Stimulated activated CD8-positive, alpha-beta memory T cell treated with anti-CD3 and anti-CD28 coated beads, Interleukin-7, amount 100 ng/mL, for 1 hour (primary cell): ENCODE measurements at places on chromosomes 1 and 21.

DNA sequence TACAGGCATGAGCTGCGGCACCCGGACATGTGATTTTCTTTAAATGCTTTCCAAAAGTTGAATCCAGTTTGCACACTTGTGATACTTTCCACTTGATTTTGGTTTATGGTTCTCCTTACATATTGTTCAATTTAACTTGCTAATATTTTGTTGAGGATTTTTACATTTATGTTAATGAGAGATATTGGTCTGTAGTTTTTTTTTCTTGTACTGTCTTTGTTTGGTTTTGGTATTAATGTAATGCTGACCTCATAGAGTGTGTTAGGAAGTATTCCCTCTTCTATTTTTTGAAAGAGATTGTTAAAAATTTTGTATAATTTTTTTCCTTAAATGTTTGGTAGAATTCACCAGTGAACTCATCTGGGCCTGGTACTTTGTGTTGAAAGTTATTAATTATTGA, 34.6 kb upstream of the LPGAT1 start:
- DNase-seq, result no peak

GRCh38 chr1:58791106-58791505, 7.3 kb upstream of the JUN start:
- no peak for DNase-seq

DNA sequence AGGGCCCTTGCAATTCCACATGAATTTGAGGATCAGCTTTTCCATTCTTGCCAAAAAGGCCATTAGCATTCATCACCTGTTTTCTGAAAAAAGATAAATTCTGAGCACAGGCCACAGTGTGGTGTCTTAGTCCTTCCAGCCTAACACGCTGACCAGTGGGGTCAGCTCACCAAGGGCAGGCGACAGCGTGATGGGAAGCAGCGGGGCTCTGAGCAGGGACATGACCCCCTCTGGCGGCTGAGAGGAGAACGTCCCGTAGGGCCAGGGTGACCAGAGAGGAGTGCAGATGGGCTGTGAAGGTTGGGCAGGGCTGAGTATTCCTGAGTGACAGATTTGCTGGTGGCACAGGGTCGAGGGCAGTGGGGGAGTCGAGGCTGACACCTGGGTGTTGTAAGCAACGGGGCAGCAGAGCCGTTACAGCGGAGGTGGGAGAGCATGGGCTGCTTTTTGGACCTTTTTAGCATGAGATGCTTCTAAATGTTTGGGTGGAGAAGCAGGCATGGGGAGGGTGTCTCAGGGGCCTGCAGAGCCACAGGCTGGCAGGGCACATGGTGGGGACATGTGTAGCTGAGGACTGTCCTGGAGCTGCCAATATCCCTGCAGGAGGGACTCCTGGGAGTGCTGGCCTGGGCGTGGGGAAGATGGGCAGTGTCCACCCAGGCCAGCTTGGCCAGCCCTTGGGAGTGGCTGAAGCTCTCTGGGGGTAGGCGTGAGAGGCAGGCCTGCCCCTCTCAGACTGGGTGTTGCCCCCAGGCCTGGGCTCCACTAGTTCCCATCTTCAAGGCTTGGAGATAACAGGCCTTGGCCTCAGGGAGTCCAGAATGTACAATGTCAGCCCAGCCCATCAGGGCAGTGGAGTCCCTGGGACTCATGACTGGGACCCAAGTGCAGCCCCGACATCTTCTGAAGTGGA, 8.6 kb upstream of the CALML6 start:
- no peak for DNase-seq

GRCh38 chr1:10601342-10602070, 126.8 kb downstream of the PEX14 start:
- no peak for DNase-seq
